ENCODE measurements at places on chromosomes 13 and 19. TPM values are rescaled to one million over a fixed set of nuclear protein-coding genes. Genes with fewer than 3 reads are reported as not detected.

ZSCAN4 gene
- total RNA-seq = 0.36 TPM

TMEM221 gene
- not detected for total RNA-seq

JOSD2 gene
- 22.8 TPM for total RNA-seq

RFPL4AL1 gene
- total RNA-seq = not detected

ZNF430 gene
- total RNA-seq = 11.9 TPM

NDUFA11 gene
- 265 TPM for total RNA-seq

ERFL gene
- total RNA-seq = under 0.01 TPM

NPAS1 gene
- 0.72 TPM for total RNA-seq

PEG3 gene
- 1.2 TPM for total RNA-seq

ZNF563 gene
- 4.4 TPM for total RNA-seq

Measured in osteoblast (primary cell).